ENCODE measurements at places on chromosomes 13 and 19. TPM values are rescaled to one million over a fixed set of nuclear protein-coding genes. Genes with fewer than 3 reads are reported as not detected.

PCDH9 gene
- 0.09 TPM for total RNA-seq

DNA sequence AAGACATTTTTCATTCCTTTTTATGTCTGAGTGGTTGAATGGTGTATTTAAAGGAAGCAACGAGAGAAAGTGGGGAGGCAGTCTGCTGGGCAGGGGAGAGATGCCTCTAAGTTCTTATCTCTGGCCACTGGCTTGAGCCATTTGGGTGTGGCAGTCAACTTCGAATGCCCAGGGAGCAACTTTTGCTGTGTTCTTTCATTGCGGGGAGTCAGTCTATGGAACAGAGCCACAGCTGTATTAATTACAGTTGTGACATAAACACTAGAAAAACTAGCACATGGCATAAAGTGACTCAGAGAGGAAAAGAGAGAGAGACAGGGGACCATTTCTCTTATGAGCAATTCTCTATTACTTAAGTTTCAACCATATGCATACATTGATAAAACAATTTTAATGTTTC is 40.4 kb upstream of the PDCD5 start:
- DNase-seq = no peak
- H3K4me1 ChIP-seq = no peaks in the 10 kb centered on the region
- H3K27me3 ChIP-seq = peaks cover 4% of the 10 kb centered on the region
- H3K27ac ChIP-seq = no peak overlapping the region
- no peaks in the 10 kb centered on the region for H3K36me3 ChIP-seq
- no peak overlapping the region for H3K4me3 ChIP-seq

C13orf42 gene
- total RNA-seq = not detected

DNA sequence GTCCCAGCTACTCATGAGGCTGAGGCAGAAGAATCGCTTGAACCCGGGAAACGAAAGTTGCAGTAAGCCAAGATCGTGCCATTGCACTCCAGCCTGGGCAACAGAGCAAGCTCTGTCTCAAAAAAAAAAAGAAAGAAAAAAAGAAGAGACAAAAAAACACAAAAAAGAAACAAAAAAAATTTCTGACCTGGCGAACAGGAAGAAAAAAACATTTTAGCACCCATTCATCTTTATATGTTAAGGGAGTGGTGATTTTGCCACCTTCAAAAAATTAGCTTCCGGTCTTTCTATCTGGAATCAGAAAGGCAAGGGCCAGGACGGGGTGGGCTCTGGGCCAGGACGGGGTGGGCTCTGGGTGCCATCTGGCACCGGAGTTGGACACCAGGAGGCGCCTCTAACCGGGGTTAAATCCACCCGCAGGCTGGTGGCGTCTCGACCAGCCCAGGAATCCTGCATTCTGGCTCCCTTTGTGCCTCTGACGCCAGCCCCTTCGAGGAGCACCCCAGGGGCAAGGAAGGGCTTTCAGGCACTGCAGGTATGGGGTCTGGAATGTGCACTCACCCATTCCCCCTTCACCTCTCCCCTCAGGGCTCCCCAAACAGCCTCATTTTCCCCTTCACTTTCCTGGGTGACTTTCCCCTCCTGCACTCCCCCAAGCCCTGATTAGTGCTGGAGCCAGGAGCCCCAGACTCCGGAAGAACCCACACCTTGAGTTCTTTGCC is 10.4 kb upstream of the ZSWIM4 start:
- DNase-seq = peak; percentile 91
- peak overlapping the region; percentile 25 for H3K27ac ChIP-seq
- no peaks in the 10 kb centered on the region for H3K27me3 ChIP-seq
- peak overlapping the region; percentile 35 for H3K4me3 ChIP-seq
- H3K4me1 ChIP-seq = peaks cover 22% of the 10 kb centered on the region
- H3K36me3 ChIP-seq = peaks cover 2% of the 10 kb centered on the region

ONECUT3 gene
- not detected for total RNA-seq

DNA sequence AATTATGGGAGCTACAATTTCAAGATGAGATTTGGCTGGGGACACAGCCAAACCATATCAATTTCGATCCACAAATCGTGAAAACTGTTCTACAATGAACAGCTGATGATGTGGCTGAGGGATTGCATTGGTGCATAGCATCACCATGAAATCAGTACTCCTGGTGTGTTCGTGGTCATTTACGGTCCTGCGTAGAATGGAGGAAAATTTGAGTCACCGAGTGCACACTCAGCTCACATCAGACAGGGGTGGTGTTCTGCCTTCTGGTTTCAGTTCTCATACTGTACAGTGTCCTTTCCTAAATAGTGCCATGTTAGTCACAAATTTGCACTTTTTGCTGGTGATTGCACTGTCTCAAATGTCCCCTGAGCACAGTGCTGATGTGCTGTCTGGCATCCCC is 39.2 kb downstream of the MYH14 start:
- H3K27ac ChIP-seq = no peak overlapping the region
- no peak overlapping the region for H3K4me3 ChIP-seq
- no peaks in the 10 kb centered on the region for H3K27me3 ChIP-seq
- H3K4me1 ChIP-seq = no peaks in the 10 kb centered on the region
- DNase-seq = no peak

Measured in activated CD4-positive, alpha-beta T cell treated with anti-CD3 and anti-CD28 coated beads, Interleukin-2, amount 10 ng/mL, durations not matched to agents 24 days and 14 days (primary cell).